ENCODE measurements at places on chromosomes 6 and 20. TPM values are rescaled to one million over a fixed set of nuclear protein-coding genes. Genes with fewer than 3 reads are reported as not detected.
A peak's percentile ranks its signal among the peaks of the same experiment; 100 is the strongest.

The MGME1 gene
- 8.4 TPM for total RNA-seq

DNA sequence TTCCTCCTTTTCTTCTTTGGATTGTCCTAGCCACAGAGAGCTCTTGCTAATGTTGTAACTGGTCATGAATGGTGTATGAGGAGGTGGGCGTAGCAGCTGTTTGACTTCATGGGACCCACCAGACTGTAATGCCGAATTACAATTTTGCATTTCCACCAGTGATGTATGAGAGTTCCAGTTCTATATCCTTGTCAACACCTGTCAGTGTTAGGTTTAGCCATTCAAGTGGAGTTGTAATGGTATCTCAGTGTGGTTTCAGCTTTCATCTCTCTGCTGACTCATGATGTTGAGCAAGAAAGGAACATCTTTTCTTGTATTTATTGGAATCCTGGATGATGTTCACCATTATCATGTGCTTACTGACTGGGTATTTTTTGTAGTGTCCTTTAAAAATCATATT, 5.1 kb downstream of the IGF2R start:
- no peak for DNase-seq

GRCh38 chr20:62872862-62873261, 11.2 kb upstream of the TCFL5 start:
- DNase-seq = no peak

- no peak for DNase-seq
Observed at GRCh38 chr20:10584371-10584770, 89.4 kb downstream of the JAG1 start.

DNA sequence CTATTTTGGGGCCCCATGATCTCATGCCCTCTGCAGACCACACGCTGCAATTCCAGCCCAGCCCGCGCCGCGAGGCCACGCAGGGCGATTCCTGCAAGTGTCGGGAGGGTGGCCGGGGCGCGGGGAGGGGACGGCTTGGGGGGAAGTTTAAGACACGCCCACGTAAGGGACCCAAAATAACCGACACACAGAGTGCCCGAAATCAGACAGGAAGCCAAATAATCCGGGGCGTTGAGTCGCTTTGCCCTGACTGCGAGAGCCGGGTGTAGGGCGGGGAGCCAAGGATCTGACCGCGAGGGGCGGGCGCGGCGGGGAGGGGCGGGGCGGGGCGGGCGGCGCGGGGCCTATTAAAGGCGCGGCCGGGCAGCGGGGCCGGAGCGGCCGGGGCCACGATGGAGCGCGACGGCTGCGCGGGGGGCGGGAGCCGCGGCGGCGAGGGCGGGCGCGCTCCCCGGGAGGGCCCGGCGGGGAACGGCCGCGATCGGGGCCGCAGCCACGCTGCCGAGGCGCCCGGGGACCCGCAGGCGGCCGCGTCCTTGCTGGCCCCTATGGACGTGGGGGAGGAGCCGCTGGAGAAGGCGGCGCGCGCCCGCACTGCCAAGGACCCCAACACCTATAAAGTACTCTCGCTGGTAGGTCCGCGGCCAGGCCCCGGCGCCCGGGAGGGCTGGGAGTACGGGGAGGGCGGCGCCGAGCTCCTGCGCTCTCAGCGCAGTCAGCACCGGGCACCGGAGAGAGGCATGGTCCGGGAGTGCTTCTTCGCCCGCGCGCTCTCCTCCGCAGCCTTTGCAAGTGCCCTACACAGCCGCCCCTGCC, at the start of gene ENPP1:
ENPP1 (plus strand) TSS at position 377 of the 816 bp plus-strand sequence; CDS start at position 393, 16 bp downstream.
- DNase-seq = peak; percentile 85

The SLC22A2 gene
- total RNA-seq = not detected

DNA sequence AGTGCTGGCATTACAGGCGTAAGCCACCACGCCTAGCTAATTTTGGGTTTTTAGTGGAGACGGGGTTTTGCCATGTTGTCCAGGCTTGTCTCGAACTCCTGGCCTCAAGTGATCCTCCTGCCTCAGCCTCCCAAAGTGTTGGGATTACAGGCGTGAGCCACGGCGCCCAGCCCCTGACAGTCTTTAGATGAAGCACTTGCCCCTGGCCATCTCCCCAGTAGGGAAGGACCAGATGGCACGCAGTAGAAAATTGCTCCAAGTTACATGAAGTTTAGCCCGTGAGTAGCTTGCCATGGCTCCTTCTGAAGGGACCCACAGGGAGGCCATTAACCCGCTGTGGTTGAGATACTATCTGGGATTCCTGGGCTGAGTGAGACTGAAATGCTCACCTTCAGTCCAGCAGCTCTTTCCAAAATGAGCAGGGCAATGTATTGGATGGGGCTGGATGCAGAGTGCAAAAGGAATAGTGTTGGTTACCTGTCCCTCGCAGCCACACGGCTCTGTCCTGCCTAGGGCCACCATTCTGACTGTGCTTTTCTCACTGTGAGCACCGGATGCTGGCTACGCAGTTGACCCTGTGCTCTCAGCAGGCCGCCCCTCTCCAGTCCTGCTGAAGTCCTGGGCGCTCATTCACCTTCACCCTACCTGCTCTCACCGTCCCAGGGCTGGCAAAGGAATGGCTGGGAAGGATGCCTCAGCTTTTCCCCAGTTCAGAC, 66.9 kb downstream of the EFCAB8 start:
- DNase-seq = no peak

The INSM1 gene
- not detected for total RNA-seq
